ENCODE measurements at places on chromosomes 7 and 10.
A peak's percentile ranks its signal among the peaks of the same experiment; 100 is the strongest.

GRCh38 chr7:50661345-50662040, 96.3 kb upstream of the DDC start:
- no peak for DNase-seq

DNA sequence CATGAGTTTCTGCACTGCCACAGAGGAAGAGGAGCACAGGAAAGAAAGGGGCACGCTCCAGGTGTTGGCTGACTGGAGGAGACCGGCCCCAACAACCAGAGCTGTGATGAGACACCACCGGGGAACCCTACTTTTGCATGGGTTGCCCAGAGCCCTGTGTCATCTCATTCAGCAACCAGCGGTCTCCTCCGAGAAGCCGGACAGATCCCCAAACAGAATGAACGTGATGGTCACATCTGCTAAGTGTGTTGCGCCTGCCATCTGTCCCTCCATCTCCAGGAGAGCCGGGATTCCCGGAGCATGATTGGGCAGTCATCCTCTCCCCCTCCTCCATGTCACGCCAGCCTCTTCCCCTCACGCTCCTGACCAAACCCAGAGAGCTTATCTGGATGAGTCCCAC, 22.9 kb downstream of the PARP12 start:
- no peak for DNase-seq

DNA sequence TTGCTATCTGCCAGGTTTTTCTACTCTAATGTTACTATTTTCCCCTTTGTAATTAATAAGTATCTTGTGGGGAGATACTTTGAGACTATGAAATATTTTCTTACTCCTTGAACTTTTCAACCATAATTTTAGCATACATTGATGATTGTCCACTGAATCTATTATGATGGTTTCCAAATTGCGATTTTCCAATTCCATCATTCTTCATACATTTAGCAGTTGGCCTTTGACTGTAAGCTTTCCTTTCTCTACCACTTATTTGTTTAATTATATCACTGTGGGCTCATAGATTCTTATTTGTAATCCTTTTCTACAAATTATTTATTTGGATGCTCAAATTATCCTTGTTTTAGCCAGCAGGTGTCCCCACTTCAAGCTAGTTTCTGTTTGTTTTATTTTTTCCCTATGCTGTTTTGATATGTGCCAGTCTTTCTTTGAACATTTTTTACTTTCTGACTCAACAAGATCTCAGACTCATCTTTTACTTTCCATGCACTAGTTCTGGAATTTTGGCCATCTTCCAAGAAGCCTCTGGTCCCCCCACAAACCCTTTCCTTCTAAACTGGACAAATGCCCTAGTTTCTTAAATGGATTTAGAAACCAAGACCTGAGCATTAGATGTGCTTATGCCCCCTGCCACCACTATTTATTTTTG, 11.4 kb upstream of the MRPS16 start:
- DNase-seq, result peak; percentile 56

- no peak for DNase-seq
Observed at GRCh38 chr7:91514591-91514990, 250.4 kb downstream of the FZD1 start.

- DNase-seq, result no peak
Observed at GRCh38 chr10:122257041-122257440, 14.1 kb upstream of the BTBD16 start.

All from fibroblast of lung (primary cell).